Sigmoid colon (tissue), 7 donors: ENCODE measurements at places on chromosomes 5 and 9.

- DNase-seq: no peak
Measured at GRCh38 chr5:72503888-72504491, 3.2 kb downstream of the ZNF366 start.

- peak; percentile 48 for DNase-seq
Measured at GRCh38 chr9:16315720-16316119, 554.8 kb downstream of the BNC2 start.

- DNase-seq: no peak
Measured at GRCh38 chr9:73137286-73137899, 14.3 kb upstream of the ANXA1 start.

- DNase-seq: no peak
Measured at GRCh38 chr9:70639853-70640814, 225.7 kb upstream of the KLF9 start.

- peak; percentile 45 for DNase-seq
Measured at GRCh38 chr5:133683646-133684596, 71.6 kb upstream of the FSTL4 start.

DNA sequence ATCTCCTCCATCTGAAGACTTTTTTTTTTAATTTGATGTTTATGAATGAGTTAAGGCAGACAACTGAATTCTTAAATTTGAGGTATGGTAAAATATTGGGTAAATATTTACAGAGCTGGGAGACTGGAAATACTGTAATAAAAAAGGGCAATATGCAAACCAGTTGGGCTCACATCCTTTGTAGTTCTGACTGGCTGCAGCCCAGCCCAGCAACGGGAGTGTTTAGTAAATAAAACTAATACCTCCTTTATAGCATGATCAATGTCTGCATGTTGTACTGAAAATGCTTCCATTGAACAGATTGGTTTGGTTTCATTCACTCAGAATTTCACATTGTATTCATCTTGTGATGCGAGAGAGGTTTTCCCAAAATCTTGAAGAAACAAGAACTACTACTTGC, 365.0 kb downstream of the DMRT2 start:
- no peak for DNase-seq

GRCh38 chr5:58156973-58157701, 302.7 kb downstream of the PLK2 start:
- no peak for DNase-seq

- no peak for DNase-seq
Measured at GRCh38 chr9:127446713-127447415, 4.3 kb downstream of the RPL12 start.

GRCh38 chr5:69209602-69210001, 20.2 kb downstream of the CENPH start:
- DNase-seq: no peak

DNA sequence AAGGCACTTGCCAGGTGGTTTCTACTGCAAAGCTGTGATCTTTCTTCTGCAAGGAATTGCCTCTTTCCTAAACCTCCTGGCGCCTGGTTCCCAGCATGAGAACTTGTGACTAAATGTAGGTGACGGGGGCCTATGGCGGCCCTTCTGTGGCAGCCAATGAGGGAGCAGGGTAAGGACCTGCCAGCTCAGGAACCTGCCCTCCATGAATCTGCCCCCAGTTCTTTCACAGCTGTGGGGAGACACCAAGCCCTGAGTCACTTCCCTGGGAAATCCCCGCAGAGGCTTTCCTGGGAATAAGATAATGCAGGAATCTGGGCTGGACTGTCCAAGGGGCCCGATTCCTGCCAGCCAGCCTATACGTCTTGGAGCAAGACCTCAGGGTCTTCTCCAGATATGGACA, 56.7 kb upstream of the CTNNA1 start:
- DNase-seq: no peak

DNA sequence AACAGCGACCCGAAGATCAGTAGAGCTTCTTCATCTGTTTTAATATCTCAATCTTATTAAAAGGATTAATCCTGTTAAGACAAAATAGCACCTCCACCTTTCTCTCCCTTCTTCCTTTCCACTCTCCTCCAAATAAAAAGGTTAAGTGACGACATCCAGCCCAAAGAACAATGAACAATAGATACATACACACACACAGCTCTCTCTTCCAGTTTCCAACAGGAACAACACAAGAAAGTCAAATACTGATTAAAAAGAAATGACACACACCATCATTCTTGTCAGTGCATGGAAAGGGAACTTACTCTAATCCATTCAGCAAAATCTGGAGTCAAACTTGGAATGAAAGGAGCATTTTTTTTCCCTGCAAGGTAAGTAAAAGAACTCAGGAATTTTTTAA, 2.8 kb downstream of the ARL15 start:
- no peak for DNase-seq

DNA sequence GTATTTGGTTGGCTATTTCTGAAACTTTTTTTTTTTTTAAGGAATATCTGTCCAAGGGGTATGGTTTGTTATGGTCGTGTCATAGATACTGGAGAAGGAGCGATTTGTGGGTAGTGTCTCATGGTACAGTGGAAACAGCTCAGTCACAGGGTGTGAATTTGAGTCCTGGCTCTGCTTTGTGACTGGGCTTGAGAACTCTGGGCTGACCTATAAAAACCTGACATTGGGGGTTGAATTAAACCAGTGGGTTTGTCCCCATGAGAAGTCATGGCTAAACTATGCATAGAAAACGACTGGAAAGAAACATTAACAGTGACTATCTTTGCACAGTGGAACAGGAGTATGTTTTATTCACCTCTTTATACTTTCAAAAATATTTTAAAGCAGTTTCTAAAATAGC, 54.7 kb downstream of the MACROH2A1 start:
- DNase-seq: no peak

DNA sequence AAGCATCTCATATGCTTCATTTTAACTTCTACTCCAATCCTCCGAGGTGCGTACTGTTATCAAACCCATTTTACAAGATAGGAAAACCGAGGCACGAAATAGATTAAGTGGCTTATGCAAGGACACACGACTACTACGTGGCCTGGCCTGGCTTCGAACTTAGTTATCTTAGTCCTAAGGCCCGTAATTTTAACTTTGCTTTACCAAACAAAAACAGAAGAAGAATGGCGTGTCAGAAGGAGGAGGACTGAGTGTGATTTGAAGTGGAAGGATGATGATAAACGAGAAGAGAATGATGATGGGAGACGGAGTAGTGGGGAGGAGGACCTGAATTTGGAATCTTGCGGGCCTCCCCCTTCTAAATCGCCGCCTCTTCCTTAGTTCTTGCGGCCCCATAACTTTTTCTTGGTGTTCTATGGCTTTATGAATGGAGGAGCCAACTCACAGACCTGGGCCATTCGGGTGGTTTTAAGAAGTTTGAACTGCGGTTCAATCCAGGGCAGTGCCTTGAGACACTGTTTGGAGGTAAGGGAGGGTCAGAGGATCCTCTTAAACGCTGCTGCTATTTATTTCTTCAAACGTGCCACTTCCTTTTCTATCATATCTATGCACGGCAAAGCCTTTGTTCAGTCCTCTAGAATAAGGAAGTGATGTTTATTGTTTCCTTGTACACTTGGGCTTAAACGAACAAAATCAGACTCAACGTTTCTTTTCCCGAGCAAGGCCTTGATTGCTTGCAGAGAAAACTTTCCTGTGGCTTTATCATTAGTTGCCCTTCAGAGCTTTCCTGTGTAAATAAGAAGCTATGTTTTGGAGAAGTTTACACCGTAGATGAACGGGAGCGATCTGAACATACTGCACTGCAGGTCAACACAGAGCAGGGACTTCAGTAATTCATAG, 795 bp downstream of the CNOT8 start:
- DNase-seq: no peak

GRCh38 chr9:120734607-120735410, 20.5 kb upstream of the MEGF9 start:
- no peak for DNase-seq

- no peak for DNase-seq
Measured at GRCh38 chr5:146344155-146345118, 5.8 kb downstream of the POU4F3 start.

- no peak for DNase-seq
Measured at GRCh38 chr5:142296914-142297417, 27.9 kb downstream of the SPRY4 start.

DNA sequence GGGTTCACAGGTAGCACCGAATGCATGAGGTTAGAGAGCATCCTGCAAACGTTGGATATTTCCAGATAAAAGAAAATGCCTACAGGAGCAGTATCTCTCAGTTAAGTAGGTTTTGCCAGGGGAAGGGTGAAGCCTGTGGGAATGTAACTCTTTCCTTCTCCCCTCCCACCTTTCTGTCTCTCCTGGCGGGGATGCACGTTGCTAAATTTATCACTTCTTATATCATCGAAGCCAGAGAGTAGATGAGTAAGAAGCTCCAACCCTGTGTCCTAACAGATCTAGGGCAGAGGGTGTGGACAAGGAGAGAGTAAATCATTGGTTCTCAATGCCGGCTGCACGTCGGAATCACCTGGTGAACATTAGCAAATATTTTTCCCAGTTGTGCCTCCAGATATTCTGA, 457.5 kb downstream of the ENC1 start:
- no peak for DNase-seq

- DNase-seq: no peak
Measured at GRCh38 chr5:83375049-83375745, 96.3 kb upstream of the VCAN start.

- DNase-seq: no peak
Measured at GRCh38 chr5:172561151-172561550, 79.9 kb upstream of the NEURL1B start.

GRCh38 chr5:134944630-134945029, 23.1 kb upstream of the CATSPER3 start:
- no peak for DNase-seq

DNA sequence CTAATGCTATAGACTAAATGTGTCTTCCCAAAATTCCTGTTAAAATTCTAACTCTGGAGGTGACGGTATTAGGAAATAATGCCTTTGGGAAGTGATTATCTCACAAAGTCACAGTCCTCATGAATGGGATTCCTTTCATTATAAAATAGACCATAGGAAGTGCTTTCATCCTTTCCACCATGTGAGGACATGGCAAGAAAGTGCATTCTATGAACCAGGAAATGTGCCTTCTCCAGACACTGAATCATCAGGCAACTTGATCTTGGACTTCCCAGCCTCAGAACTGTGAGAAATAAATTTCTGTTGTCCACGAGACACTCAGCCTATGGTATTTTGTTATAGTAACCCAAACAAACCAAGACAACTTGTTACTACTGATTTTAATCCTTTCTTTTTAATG, 582.4 kb upstream of the C9orf72 start:
- DNase-seq: no peak

DNA sequence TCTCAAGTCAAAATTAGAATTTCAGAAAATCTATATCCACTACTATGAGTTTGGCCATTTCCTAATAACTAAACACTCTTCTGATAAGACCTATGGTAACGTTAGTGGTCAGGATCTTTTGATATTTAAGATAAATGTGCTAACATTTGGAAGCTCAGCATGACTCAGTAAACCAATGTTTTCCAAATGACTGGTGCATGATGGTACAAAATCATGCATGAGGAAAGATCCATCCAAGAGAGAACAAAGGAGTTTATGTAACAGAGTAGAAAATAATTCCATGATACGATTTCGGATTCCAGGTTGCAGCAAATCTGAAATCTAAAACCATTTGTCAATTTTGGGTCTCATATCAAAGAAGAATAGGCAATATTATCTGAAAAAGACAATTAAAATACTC, 279.2 kb downstream of the NSG2 start:
- DNase-seq: no peak

GRCh38 chr5:83306572-83307241, 164.8 kb upstream of the VCAN start:
- DNase-seq: peak; percentile 76

GRCh38 chr9:123399803-123400378, 43.9 kb downstream of the CRB2 start:
- no peak for DNase-seq

DNA sequence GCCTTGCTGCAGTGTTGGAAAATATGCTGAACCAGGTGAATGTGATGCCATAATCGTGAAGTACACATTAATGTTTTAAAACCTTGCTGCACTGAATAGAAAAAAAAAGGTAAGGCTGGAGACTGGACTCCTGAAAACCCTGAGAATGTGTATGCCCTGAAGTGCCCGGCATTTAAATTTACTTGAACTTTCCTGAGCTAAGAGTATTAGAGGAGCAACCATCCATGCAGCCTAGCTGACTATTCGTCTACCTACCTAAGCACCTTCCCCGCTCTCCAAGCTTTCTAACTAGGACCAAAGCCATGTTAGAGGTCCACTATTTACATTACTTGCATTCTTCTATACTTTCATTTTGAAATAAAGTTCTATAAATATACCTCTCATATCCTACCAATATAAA, 1.4 kb downstream of the GABRG2 start:
- no peak for DNase-seq

- no peak for DNase-seq
Measured at GRCh38 chr5:34586117-34586885, 69.8 kb upstream of the RAI14 start.

GRCh38 chr9:135588371-135588770, 26.8 kb downstream of the PAEP start:
- DNase-seq: peak; percentile 59

- DNase-seq: no peak
Measured at GRCh38 chr5:122311497-122311960, 508 bp upstream of the SNCAIP start.

DNA sequence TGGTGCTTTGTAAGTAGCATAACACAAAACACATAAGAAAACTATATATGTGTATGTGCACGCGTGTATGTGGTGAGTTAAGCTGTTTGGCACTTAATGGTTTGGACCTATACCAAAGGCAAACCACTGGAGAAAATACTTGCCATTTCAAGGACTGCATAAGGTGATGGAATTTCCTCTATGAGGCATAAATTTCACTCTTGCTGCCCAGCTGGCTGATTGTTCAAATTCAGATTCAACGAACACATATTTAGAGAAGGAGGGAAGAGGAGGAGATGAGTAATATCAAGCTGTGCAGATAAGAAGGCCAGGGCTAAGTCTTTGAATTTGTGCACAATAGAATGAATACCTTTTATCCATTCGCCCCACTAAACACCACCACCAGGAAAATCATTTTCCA, 470.6 kb upstream of the MPDZ start:
- no peak for DNase-seq

GRCh38 chr9:30534896-30535295, 1849.5 kb upstream of the ACO1 start:
- DNase-seq: no peak

GRCh38 chr5:5344051-5344571, 78.4 kb upstream of the ICE1 start:
- DNase-seq: no peak

DNA sequence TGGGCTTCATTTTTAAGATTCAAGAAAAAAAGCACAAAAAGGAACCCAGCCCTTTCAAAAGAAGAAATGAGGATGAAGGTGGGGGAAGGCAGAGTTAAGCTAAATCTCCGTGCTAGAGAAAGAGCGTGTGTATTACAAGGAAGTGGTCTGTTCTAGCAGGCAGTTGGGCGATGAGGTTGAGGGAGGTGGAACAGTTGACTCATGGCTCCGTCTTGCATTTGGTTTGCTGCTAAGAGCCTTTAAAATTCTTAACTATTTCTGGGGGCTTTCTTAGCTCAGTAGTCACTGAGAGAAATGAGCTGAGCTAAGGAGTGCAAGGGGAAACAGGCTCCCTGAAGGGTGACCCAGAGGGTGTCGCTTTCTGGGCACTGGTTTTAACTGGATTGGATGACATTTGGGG, 117.4 kb downstream of the GCNT1 start:
- DNase-seq: peak; percentile 68
